ENCODE measurements at places on chromosomes 16 and 17.

GRCh38 chr17:44335968-44336367 lies 9.1 kb upstream of the GRN start:
- DNase-seq: no peak

GRCh38 chr16:49617710-49618330 lies 238.1 kb downstream of the ZNF423 start:
- DNase-seq: no peak

- no peak for DNase-seq
Observed at GRCh38 chr16:56357241-56357764, 68.0 kb downstream of the AMFR start.

DNA sequence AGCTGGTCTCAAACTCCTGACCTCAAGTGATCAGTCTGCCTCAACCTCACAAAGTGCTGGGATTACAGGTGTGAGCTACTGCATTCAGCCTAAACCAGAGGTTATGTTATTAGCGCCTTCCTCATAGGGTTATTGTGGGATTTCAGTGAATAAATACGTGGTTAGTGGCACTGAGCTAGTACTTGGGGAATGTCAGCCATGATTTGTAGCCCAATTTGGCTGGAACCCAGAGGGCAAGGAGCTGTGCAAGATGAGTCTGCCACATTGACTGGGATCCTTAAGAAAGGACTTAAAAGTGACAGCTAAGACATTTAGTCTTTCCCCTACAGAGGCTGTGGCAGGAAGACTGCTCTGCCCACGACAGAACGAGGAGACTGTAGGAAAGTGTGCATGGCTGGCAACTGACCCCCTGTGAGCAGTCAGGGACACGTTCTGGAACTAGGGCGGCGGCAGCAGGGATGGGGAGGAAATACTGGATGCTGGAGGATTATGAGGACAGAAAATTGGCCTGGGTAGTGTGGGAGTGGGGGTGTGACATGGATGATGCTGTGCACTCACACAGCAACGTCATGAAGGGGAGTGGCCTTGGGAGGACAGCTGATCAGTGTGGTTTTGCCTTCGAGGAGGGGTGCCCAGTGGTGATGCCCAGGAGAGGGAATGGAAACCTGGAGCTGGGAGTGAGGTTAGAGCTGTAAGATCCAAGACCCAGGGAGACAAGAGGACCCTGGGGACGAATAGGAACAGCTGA lies 14.6 kb downstream of the ATP5PD start:
- DNase-seq: no peak

- no peak for DNase-seq
Observed at GRCh38 chr16:75254359-75254837, 3.0 kb upstream of the BCAR1 start.

GRCh38 chr17:66378296-66378695 lies 75.9 kb downstream of the PRKCA start:
- no peak for DNase-seq

DNA sequence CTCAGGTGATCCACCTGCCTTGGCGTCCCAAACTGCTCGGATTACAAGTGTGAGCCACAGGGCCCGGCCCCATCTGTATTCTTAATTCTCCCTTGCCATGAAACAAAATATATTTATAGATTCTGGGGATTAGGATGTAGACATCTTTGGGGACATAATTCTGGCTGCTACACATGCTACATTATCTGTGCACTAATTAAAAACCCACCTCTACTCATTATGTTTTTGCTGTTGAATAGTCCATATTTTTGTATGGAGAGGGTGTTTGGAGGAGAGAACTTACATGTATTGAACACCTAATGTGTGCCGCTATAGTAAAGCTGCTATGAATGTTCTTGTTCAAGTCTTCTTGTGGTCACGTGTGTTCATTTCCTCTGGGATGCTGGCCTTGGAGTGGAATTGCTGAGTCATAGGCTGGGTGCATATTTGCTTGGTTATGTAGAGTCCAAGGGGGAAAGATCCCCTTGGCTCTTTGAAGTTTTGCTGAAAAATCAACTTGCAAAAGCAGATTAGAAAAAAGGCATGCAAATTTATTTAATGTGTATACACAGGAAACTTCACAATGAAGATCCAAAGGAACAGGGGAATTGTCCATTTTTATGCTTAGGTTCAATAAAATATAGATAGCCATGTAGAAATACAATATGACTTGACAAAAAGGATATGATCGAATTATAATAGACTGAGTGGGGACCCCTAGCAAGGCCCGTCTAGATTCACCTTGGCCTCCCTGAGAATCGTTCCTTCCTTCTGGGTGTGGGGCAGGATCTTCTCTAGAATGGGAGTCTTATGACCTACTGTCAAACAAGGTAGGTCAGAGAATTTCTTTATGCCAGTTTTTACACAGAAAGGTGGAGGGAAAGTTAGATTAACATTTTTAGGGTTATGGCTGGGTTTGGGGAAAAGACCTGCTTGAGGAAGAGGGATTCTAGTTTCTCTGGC lies 42.1 kb upstream of the GPRC5B start:
- DNase-seq: no peak

GRCh38 chr17:82217530-82218204 lies 5.0 kb upstream of the CCDC57 start:
- DNase-seq: no peak

- DNase-seq: no peak
Observed at GRCh38 chr17:64492481-64493109, 4.3 kb downstream of the POLG2 start.

GRCh38 chr17:8859027-8859803 lies 8.3 kb downstream of the PIK3R6 start:
- no peak for DNase-seq

DNA sequence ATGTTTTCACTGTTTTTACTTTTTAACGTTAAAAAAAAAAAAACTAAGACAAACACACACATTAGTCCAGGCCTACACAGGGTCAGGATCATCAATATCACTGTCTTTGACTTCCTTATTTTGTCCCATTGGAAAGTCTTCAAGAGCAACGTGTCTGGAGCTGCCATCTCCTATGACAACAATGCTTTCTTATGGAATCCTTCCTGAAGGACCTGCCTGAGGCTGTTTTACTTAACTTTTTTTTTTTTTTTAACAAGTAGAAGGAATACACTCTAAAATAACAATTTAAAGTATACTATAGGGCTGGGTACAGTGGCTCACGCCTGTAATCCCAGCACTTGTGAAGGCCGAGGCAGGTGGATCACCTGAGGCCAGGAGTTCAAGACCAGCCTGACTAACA lies 71.8 kb upstream of the BCAR1 start:
- no peak for DNase-seq

DNA sequence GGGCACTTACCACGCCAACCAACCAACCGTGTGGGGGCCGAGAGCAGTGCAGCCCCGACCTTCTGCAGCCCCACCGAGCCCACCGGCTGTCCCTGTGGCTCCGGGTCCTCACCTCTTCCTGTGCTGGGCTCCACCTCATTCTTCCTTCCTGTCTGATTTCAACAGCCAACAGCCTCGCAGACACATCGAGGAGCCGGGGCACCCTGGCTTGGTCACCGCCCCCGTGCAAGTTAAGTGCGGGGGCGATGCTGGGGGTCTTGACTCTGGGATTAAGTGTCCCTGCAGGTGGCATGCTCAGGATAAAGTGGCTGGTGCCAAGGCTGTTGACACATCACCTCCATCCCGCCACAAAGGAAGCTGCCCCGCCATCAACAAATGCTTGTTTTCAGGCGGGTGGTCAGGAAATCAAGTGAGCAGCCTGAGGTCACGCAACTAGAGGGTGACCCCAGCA lies at the start of gene NLRC3:
Gene NLRC3 (minus strand): TSS at position 102 of the 451 bp plus-strand sequence. CDS start 12,367 bp downstream, outside the sequence.
- no peak for DNase-seq

DNA sequence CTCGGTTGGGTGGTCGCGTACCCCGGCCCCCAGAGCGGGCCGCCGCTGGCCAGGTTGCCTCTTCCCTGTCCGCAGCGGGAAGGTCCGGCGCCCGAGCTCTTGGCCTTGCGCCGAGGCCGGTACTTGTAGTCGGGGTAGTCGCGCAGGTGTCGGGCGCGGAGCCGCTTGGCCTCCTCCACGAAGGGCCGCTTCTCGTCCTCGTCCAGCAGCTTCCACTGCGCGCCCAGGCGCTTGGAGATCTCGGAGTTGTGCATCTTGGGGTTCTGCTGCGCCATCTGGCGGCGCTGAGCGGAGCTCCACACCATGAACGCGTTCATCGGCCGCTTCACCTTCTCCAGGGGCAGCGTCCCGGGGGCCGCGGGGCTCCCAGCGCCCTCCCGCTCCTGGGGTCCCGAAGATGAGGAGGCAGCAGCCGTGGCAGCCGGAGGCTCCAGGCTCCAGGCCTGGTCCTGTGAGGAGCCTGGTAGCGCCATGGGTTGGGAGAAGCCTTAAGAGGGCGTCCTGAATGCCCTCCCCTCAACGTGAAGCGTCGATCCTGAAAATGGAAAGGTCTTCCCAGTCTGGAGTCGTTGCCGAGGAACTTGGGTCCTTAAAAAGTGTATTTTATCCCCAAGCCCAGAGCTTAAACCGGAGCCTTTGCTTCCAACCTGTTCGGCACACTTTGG lies 558 bp downstream of the SOX15 start:
- no peak for DNase-seq

DNA sequence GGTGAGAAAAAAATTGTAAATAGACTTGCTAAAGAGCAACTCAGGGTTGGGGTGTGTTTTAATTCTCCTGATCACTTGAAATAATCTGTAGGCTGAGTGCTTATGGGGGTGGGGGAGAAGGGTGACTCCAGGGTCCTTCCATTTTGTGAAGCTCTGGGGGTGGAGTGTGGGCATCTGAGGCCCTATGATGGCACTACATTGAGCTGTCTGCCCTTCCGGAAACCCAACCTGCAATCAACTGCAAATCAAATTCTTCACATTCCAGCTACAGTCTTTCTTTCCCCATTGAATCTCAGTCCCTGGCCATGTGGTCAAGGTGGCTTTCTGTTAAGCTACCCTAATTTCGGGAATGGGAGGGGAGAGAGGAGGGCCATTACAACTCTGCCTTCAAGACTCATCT lies 6.0 kb upstream of the CDC6 start:
- DNase-seq: no peak

- no peak for DNase-seq
Observed at GRCh38 chr16:63617990-63618763, 1503.7 kb downstream of the CDH11 start.

- no peak for DNase-seq
Observed at GRCh38 chr17:20993863-20994778, 48.7 kb downstream of the USP22 start.

GRCh38 chr17:76584427-76585032 lies 1.1 kb downstream of the ST6GALNAC2 start:
- DNase-seq: no peak

DNA sequence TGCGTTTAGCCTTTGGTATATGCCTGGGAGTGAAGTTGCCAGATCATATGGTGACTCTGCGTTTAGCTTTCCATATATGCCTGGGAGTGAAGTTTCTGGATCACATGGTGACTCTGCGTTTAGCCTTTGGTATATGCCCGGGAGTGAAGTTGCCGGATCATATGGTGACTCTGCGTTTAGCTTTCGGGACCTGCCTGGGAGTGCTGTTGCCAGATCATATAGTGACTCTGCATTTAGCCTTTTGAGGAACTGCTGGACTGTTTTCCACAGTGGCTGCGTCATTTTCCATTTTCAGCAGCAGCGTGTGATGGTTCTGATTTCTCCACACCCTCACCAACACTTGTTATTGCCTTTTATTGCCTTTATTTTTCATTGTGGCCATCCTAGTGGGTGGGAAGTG lies 73.0 kb downstream of the OR1D5 start:
- no peak for DNase-seq

- no peak for DNase-seq
Observed at GRCh38 chr17:81246679-81247338, 7.7 kb downstream of the NDUFAF8 start.

DNA sequence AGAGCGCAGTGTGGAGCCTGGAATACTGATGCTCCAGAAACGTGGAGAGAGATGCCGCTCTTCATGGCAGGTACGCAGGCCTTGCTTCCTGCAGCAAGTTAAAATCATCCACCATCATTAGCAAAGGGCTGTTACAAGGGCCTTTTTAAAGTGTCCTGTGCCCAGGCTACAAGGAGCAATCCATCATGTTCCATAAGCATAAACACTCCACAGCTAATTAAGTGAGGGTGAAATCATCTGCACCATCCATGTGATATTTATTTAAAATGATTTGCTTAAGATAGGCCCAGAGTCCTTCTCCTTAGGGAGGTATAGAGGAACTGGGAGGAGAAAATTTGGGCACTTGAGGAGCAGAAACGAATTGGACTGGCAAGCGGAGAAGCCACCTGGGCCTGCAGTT lies 372.1 kb downstream of the XYLT1 start:
- no peak for DNase-seq

DNA sequence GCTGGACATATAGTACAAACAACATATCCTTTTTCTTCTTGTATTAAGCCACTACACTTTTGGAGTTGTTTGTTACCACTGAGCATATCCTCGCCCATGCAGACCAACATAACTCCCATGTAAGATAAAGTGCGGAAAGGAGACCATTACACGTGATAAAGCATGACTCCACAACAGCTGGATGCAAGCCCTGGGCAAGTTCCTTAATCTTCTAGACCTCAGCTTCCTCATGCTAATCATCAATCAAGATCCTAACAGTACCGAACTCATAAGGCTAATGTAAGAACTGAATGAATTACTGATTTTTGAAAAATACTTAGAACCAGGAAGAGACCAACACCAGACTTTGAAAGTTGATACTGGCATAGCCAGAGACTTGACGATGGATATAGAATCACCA lies 47.0 kb upstream of the GSG1L start:
- no peak for DNase-seq

GRCh38 chr17:72747501-72747900 lies 345.0 kb downstream of the SLC39A11 start:
- DNase-seq: no peak

GRCh38 chr17:68182940-68183551 lies 64.8 kb upstream of the AMZ2 start:
- DNase-seq: no peak

DNA sequence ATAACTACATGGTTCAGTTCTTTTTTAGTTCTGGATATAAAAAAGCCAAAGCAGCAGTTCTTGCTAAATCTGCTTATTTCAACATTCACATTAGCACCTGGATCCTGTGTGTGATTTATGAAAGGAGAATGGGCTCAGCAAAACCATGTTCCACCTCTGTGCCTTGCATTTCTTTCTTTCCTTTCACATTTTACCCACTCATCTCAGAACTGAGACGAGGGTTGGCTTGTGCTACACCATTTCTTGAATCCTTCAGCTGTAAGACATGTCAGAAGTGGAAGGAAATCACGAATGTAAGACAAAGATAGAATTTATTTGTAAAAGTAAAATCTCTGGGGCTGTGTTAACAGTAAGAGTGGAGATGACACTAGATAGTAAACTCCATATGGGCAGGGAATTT lies 1.2 kb upstream of the UTP6 start:
- no peak for DNase-seq

Measured in stimulated activated CD8-positive, alpha-beta memory T cell treated with anti-CD3 and anti-CD28 coated beads, Interleukin-7, amount 100 ng/mL, for 24 hours (primary cell).